SJCRH30 (cell line): ENCODE measurements at places on chromosomes 13 and 19. TPM values are rescaled to one million over a fixed set of nuclear protein-coding genes. Genes with fewer than 3 reads are reported as not detected.

DNA sequence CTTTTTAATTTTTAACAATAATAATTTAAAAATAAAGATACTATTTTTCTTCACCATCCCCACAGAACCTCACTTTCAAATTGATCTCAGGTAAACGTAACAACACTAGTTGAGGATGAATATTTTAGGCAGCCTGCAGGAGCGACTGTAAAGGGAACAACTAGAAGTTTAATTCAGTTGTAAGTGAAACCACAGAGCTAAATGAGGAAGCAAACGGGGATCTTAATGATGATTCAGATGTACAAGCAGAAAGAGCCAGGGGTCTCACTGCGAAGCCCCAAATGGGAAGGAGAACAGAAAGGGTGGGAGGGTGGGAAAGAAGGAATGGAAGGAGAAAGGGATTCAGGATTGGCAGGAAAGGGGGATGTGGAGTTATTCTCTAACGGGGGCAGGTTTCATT, 54.6 kb upstream of the RAP2A start:
- DNase-seq: no peak

GRCh38 chr13:87536499-87536898, 134.7 kb upstream of the SLITRK5 start:
- no peak for DNase-seq

DNA sequence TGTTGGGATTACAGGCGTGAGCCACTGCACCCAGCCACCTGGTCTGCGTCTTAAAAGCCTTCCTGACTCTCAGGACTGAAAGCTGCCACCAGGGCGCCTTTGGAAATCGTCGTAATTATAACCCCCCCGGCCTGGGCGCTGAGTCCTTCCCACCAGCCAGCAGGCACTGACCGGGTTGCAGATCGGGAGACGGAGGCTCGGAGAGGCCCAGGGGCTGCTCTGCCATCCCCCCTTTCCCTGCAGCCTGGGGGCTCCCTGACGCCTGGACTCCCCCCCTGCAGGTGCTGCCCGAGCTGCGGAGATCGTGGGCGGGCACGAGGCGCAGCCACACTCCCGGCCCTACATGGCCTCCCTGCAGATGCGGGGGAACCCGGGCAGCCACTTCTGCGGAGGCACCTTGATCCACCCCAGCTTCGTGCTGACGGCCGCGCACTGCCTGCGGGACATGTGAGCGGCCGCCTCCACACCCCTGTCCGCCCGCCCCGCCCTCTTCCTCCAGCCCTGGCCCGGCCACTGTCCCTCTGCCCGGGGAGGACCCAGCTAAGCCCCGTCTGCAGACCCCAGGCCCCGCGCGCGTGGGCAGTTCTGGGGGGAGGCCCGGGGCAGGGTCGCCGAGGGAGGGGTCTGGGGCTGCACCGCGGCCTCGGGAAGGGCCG, 2.5 kb downstream of the PRTN3 start:
- no peak for DNase-seq

GRCh38 chr19:41708481-41708880, at the start of gene CEACAM5:
Gene CEACAM5 (plus strand): TSS chr19:41708626. CDS start chr19:41708732, 106 bp downstream.
- DNase-seq: no peak

DNA sequence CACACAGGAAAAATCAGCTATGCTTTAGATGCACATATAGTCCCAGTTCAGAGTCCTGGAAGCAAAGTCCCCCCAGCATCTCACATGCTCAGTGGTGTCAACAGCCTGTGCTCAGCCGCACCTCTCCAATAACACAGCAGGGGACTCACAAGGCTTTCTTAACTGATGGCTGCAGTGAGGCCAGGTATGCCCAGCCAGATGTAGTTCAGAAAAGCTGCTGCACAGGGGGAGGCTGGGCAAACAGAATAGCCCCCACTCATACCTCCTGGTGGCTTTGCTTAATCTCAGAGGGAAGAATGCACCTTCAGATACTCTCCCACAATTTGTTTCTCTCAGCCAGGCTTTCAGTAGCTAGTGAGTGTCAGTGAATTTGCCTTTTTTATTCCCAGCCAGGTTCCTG, 33.4 kb downstream of the FAM124A start:
- no peak for DNase-seq

- DNase-seq: no peak
Measured at GRCh38 chr19:51458051-51458645, at the start of gene SIGLEC8. Gene SIGLEC8 (minus strand): TSS chr19:51458454. CDS start chr19:51458387, 67 bp downstream.

GRCh38 chr13:40409278-40409677, 257.2 kb downstream of the FOXO1 start:
- no peak for DNase-seq

KRTDAP gene
- not detected in 2 replicates for total RNA-seq
